ENCODE measurements at places on chromosomes 1 and 21.

GRCh38 chr21:44942566-44942965, 2.7 kb downstream of the SLX9 start:
- DNase-seq, result no peak

DNA sequence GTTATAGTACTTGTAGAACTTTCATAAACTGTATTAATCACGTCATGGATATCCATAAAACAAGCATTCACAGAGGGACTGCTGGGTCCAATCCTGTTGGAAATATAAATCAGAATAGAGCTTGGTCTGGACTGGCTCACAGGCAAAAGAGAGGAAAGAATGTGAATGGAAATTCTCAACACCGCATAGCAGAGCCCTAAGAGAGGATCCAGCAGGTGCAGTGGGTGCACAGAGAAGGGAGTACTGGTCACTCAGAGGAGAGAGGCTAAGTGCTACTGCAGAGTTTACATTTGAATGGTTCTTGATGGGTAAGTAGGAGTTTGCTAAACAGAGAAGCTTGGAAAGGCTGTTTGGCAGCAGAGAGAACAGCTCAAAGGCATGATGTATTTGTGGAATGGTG, 231.7 kb downstream of the PAPPA2 start:
- no peak for DNase-seq

DNA sequence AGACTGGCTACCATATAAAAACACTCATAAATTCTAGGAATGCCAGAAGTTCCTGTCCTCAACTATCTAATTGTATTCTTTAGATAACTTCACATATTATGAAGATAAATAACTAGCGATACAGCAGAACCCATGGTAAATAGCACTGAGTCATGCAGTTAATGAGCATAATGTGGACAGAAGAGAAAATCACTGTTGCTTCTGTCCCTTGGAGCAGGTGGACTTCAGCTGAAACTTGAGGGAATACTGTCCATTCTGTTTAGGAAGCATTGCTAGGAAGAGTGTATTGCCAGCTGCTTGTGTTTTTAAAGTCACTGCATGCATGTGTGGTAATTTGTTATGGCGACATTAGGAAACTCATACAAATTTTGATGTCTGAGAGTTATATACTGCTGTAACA, 854.4 kb downstream of the LTN1 start:
- DNase-seq, result peak; percentile 55

- DNase-seq, result no peak
These were observed 1.9 kb downstream of the RNF187 start for GRCh38 chr1:228488818-228489674.

- DNase-seq, result no peak
These were observed 28.2 kb downstream of the CNN3 start for GRCh38 chr1:94898491-94899385.

Measured in GM04504 (cell line).